HFFc6 (cell line): ENCODE measurements at places on chromosomes 12 and 14. TPM values are rescaled to one million over a fixed set of nuclear protein-coding genes. Genes with fewer than 3 reads are reported as not detected.

- no peak overlapping the region for H3K4me3 ChIP-seq
- H3K4me1 ChIP-seq: peaks cover 40% of the 10 kb centered on the region
- DNase-seq: peak; percentile 32
- peaks cover 5% of the 10 kb centered on the region; the same call in 1 of the 2 replicates for H3K27me3 ChIP-seq
Observed at GRCh38 chr12:19759227-19759626, 319.9 kb downstream of the AEBP2 start.

- H3K27me3 ChIP-seq: 0 out of 2 replicates have a peak, but pooled peaks cover 2% of the 10 kb centered on the region
- no peak overlapping the region for H3K4me3 ChIP-seq
- H3K4me1 ChIP-seq: no peaks in the 10 kb centered on the region
- DNase-seq: no peak
- no peaks in the 10 kb centered on the region for H3K36me3 ChIP-seq
Observed at GRCh38 chr12:131535779-131536178, 175.1 kb upstream of the SFSWAP start.

KRT85 gene
- total RNA-seq: not detected in 3 replicates

GRCh38 chr12:120735181-120735580 is 9.6 kb downstream of the ACADS start:
- no peak for DNase-seq
- no peaks in the 10 kb centered on the region for H3K36me3 ChIP-seq
- no peak overlapping the region for H3K27ac ChIP-seq
- no peak overlapping the region for H3K4me3 ChIP-seq
- H3K27me3 ChIP-seq: peaks cover 1% of the 10 kb centered on the region; the same call in 1 of the 2 replicates

DNA sequence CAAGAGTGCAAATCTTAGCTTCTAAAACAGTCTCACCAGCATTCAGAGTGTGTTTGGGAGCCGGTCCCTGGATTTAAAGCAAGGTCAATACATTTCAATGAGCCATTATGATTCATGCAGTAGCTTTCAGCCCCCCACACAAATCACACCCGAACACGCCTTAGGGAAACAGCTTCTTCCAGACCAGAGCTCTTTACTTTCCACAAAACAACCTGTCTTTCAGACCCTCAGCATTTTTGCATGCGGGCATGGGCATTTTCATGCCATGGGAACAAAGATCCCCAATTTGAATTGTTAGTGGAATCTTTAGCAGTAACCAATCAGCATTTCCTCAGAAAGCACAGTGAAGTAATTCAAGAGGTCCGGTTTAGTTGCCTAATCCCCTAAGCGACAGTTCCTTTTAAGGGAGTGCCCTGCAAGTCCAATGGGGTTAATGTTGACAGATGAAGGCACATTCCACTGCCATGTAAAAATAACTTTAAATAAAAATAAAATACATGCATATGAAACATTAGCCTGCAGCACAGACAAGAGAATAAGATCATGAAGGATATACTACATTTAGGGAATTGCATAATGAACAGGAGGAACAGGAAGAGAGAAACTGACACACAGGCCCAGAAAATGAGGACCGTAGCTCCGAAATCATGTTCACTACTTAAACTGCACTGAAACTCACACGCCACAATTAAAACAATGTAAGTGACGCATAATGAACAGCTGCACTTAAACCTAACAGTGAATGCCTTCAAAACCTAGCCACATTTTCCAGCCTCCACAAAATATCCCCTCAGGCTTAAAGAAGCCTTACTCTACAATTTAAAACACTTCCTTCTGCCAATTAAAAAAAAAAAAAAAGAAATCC is 4.0 kb downstream of the VPS37B start:
- DNase-seq: peak; percentile 79
- peaks cover 4% of the 10 kb centered on the region for H3K27me3 ChIP-seq
- H3K27ac ChIP-seq: peak overlapping the region; percentile 88
- H3K4me3 ChIP-seq: peak overlapping the region; percentile 82

CLEC7A gene
- not detected in 3 replicates for total RNA-seq

- DNase-seq: no peak
- no peaks in the 10 kb centered on the region for H3K36me3 ChIP-seq
- H3K27ac ChIP-seq: no peak overlapping the region
- H3K4me3 ChIP-seq: no peak overlapping the region
- no peaks in the 10 kb centered on the region; the same call in 1 of the 2 replicates for H3K27me3 ChIP-seq
Observed at GRCh38 chr12:95146769-95147168, 70.5 kb downstream of the FGD6 start.

GRCh38 chr12:24814379-24815113 is 134.4 kb downstream of the BCAT1 start:
- H3K4me1 ChIP-seq: peaks cover 5% of the 10 kb centered on the region; the same call in 1 of the 2 replicates
- no peaks in the 10 kb centered on the region for H3K27me3 ChIP-seq
- H3K36me3 ChIP-seq: peaks cover 39% of the 10 kb centered on the region
- H3K4me3 ChIP-seq: no peak overlapping the region
- no peak overlapping the region for H3K27ac ChIP-seq
- DNase-seq: no peak

GRCh38 chr12:51911307-51911706 is 4.0 kb downstream of the ACVRL1 start:
- H3K27ac ChIP-seq: 0 out of 2 replicates have a peak overlapping the region, but pooled peaks have one; percentile 3
- peaks cover 4% of the 10 kb centered on the region; the same call in 1 of the 2 replicates for H3K27me3 ChIP-seq
- no peaks in the 10 kb centered on the region for H3K36me3 ChIP-seq
- H3K4me3 ChIP-seq: no peak overlapping the region

- H3K27ac ChIP-seq: peak overlapping the region; percentile 22; the same call in 1 of the 2 replicates
- H3K36me3 ChIP-seq: no peaks in the 10 kb centered on the region
- DNase-seq: no peak
Observed at GRCh38 chr14:86574778-86575129, 1044.8 kb downstream of the FLRT2 start.

- H3K4me1 ChIP-seq: peaks cover 48% of the 10 kb centered on the region
- H3K36me3 ChIP-seq: no peaks in the 10 kb centered on the region
- H3K27ac ChIP-seq: no peak overlapping the region
- DNase-seq: no peak
- H3K27me3 ChIP-seq: no peaks in the 10 kb centered on the region; the same call in 1 of the 2 replicates
Observed at GRCh38 chr12:114779647-114780046, 95.7 kb upstream of the TBX3 start.

LRRIQ1 gene
- total RNA-seq: not detected in 2 replicates

GRCh38 chr12:122604993-122605392 is 77.9 kb downstream of the KNTC1 start:
- no peak for DNase-seq
- H3K36me3 ChIP-seq: peaks cover 9% of the 10 kb centered on the region; the same call in 1 of the 2 replicates
- no peaks in the 10 kb centered on the region for H3K27me3 ChIP-seq
- H3K27ac ChIP-seq: no peak overlapping the region

SIX4 gene
- 17.7 to 18.6 TPM (median 17.7 TPM) in 3 replicates for total RNA-seq

DNA sequence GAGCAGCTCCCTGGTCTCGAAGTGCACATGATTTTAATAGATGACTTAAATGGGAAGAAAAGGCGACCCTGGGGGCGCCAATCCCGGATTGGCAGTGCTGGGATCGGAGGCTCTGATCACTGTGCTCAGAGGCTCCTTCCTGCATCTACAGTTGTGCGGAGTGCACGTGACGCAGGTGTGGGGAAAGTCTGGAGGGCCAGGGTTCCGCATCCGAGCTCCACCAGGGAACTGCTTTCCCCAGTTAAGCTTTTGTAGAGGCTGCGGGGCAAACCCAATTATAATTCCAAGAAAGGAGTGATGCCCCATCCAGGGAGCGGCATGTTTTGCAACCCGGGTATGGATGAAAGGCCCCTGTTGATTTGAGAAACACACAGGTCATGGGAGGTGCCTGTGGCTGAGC is 36.5 kb downstream of the ELK3 start:
- peaks cover 31% of the 10 kb centered on the region for H3K36me3 ChIP-seq
- H3K4me1 ChIP-seq: peaks cover 32% of the 10 kb centered on the region
- H3K27me3 ChIP-seq: no peaks in the 10 kb centered on the region; the same call in none of the 2 replicates
- no peak for DNase-seq

DNA sequence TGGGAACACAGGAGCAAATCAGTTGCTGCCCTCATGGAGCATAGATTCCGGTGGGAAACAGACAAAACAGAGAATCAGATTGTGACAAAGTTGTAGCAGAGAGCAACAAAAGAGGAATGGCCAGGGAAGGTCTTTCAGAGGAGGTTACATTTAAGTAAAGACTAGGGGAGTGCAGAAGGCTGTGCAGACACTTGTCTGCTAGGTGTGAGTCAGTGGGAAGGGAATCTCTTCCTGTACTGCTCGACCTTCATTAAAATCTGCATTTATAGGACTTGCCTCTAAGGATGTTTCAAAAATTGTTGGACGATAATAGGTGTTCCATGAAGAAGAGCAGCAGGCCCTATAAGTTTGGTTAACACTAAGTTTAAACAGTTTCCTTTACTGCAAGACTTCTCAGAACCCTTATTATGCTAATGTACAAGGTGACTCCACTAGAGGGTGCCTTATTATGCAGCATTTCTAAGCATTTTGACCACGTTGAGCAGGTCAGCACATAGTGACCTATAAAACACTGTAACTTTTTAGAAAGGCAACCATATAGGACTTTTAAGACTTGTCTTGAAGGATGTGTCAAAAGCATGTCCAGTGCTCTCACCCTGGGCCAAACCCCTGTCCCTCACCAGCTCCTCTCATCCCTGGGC is 91.8 kb upstream of the RIC8B start:
- H3K4me3 ChIP-seq: no peak overlapping the region
- no peak overlapping the region for H3K27ac ChIP-seq
- H3K4me1 ChIP-seq: no peaks in the 10 kb centered on the region
- DNase-seq: peak; percentile 32

GRCh38 chr12:132329036-132329719 is at the start of gene GALNT9:
Gene GALNT9, minus strand, starts transcription at chr12:132329589. Its CDS starts 386 bp downstream, at chr12:132329203.
- H3K27ac ChIP-seq: no peak within 1 kb of the TSS
- H3K4me3 ChIP-seq: no peak within 1 kb of the TSS
- H3K36me3 ChIP-seq: no peaks in the 10 kb centered on the region
- peaks cover 18% of the 10 kb centered on the region for H3K4me1 ChIP-seq

- H3K27ac ChIP-seq: no peak overlapping the region
- H3K4me3 ChIP-seq: no peak overlapping the region
- no peaks in the 10 kb centered on the region; the same call in 1 of the 2 replicates for H3K27me3 ChIP-seq
- H3K36me3 ChIP-seq: no peaks in the 10 kb centered on the region
- peaks cover under 1% of the 10 kb centered on the region; the same call in 1 of the 2 replicates for H3K4me1 ChIP-seq
- DNase-seq: no peak
Observed at GRCh38 chr14:61678975-61679374, 16.3 kb upstream of the HIF1A start.

FERMT2 gene
- 133 and 161 TPM in 2 replicates for total RNA-seq

DNA sequence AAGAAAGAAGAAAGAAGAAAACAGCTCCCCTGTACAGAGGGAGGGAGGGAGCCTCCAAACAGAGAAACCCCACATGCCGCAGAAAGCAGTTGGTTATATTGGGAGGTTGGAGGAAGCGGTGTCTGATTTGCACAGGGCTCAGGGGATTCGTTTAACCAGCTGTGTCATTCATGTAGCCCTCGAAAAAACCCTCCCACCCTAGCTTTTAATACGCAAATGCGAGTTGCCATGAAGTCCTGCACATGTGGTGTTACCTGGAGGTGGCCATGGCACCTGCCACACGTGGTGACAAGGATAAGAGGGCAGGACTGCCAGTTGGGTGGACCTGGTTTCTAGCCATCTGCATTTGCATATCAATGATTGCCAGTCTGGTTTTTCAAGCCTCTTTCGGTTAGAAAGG is 40.9 kb downstream of the TMEM30B start:
- H3K27ac ChIP-seq: no peak overlapping the region
- H3K4me1 ChIP-seq: no peaks in the 10 kb centered on the region
- peaks cover 14% of the 10 kb centered on the region for H3K36me3 ChIP-seq
- no peak overlapping the region for H3K4me3 ChIP-seq
- DNase-seq: no peak

SLC38A4 gene
- 8.8 to 12.0 TPM (median 10.4 TPM) in 3 replicates for total RNA-seq

C12orf60 gene
- 0.43 to 0.85 TPM (median 0.60 TPM) in 3 replicates for total RNA-seq

ISCU gene
- 101 to 128 TPM (median 103 TPM) in 3 replicates for total RNA-seq

DNA sequence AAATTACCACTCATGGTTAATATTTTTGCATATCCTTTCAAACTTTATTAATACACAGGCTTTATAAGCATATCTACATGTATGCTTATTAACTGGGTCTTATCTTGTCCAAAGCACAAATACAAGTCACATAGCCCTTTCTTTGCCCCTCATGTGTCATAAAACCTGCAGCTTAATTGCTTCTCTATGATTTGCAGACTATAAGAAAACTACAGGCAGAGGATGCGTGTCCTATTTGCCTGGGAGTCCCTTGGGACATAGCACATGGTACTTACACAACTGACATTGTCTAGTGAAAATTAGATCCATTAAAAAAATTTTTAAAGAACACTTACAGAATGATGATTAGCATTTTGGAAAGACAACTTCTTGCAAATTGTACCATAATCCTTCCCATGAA is 190.5 kb upstream of the PLEKHA5 start:
- no peaks in the 10 kb centered on the region for H3K4me1 ChIP-seq
- no peak overlapping the region for H3K27ac ChIP-seq
- no peak for DNase-seq
- H3K27me3 ChIP-seq: no peaks in the 10 kb centered on the region; the same call in 1 of the 2 replicates
- no peak overlapping the region for H3K4me3 ChIP-seq

GRCh38 chr14:74434294-74434693 is 8.3 kb upstream of the SYNDIG1L start:
- H3K4me1 ChIP-seq: peaks cover 5% of the 10 kb centered on the region; the same call in 1 of the 2 replicates
- no peak overlapping the region for H3K4me3 ChIP-seq
- peaks cover 57% of the 10 kb centered on the region for H3K27me3 ChIP-seq
- no peaks in the 10 kb centered on the region for H3K36me3 ChIP-seq
- DNase-seq: no peak
- H3K27ac ChIP-seq: no peak overlapping the region

DCD gene
- not detected in 3 replicates for total RNA-seq

GRCh38 chr12:108846290-108846701 is 11.1 kb downstream of the SSH1 start:
- no peak overlapping the region for H3K4me3 ChIP-seq
- H3K4me1 ChIP-seq: peaks cover 64% of the 10 kb centered on the region
- H3K36me3 ChIP-seq: peaks cover 66% of the 10 kb centered on the region
- DNase-seq: no peak
- H3K27me3 ChIP-seq: peaks cover 5% of the 10 kb centered on the region; the same call in 1 of the 2 replicates

DNA sequence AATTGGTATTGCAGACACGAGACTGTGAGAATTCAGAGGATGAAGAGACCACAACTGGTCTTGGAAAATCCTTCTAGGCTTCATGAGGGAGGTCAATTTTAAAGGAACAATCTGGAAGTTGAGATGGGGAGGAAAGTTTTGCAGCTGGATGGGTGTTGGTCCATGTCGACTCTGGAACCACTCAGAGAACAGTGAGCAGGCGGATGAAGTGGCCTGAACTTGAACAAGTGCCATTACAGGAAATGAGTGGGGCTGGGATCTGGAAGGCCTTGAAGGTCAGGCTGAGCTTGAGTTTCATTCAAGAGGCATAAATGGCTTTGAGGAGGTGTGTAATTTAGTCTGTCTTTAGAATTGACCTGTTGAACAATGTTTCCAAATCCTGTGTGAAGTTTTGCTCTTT is 140.9 kb downstream of the GALC start:
- H3K36me3 ChIP-seq: no peaks in the 10 kb centered on the region
- no peak overlapping the region for H3K4me3 ChIP-seq
- no peak overlapping the region for H3K27ac ChIP-seq
- no peaks in the 10 kb centered on the region for H3K4me1 ChIP-seq
- DNase-seq: no peak

KLRC4 gene
- total RNA-seq: not detected in 3 replicates
